NCI-H460 (cell line): ENCODE measurements at places on chromosomes 16 and 17.

DNA sequence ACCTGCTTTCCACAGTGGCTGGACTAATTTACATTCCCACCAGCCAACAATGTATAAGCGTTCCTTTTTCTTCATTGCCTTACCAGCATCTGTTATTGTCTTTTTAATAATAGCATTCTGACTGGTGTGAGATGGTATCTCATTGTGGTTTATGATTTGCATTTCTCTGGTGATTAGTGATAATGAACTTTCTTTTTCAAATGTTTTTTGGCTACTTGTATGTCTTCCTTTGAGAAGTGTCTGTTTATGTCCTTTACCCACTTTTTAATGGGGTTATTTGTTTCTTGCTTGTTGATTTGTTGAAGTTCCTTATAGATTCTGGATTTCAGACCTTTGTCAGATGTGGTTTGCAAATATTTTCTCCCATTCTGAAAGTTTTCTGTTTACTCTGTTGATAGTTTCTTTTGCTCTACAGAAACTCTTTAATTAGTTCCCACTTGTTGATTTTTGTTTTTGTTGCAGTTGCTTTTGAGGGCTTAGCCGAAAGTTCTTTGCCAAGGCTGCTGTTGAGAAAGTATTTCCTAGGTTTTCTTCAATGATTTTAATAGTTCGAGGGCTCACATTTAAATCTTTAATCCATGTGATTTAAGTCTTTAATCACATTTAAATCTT is 26.8 kb downstream of the ITGAM start:
- DNase-seq, result no peak

DNA sequence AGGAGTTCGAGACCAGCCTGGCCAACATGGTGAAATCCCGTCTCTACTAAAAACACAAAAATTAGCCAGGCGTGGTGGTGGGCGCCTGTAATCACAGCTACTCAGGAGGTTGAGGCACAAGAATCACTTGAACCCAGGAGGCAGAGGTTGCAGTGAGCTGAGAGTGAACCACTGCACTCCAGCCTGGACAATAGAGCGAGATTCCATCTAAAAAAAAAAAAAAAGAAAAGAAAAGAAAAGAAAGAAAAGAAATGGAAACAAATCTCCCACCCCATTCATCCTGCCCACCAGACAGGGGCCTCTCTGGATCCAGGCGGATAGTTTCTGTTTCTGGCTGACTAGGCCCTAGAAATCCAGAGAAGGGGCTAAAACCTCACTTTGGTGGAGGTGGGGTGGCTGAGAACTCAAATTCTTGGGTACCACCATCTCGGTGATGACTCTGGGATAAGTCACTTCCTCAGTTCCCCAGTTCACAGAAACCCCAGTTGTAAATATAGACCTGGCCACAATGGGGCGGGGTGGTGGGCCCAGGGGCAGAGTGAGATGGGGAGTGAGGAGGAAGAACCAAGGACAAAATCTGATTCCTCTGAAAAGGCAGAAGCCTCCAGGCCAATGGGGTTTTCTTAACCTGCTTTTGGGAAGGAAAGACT is 22.2 kb downstream of the SOCS1 start:
- DNase-seq, result no peak

- DNase-seq, result peak; percentile 16
Observed at GRCh38 chr17:69723741-69724140, 309.2 kb downstream of the MAP2K6 start.

- DNase-seq, result no peak
Observed at GRCh38 chr16:73233846-73234424, 186.0 kb upstream of the ZFHX3 start.

- no peak for DNase-seq
Observed at GRCh38 chr17:43570518-43570928, 24.4 kb upstream of the ETV4 start.

DNA sequence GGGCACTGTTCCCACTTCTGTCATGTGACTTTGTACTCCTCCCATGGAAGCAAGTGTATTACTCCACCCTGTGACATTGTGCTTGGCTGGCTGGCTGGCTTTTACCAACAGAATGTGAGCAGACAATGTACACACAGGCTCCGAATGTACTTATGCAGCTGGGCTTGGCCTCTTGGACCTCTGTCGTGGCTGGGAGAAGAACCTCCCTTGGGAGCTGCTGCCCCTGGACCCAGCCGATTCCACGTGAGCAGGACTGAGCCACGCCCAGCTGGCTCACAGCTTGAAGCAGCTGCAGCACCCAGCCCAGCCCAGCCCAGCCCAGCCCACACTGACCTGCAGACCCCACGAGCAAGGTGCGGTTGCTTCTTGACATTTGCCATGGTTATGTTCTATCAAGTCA is 177.5 kb downstream of the RBFOX3 start:
- no peak for DNase-seq

GRCh38 chr16:12455287-12455798 is 348.3 kb downstream of the CPPED1 start:
- DNase-seq, result peak; percentile 15

DNA sequence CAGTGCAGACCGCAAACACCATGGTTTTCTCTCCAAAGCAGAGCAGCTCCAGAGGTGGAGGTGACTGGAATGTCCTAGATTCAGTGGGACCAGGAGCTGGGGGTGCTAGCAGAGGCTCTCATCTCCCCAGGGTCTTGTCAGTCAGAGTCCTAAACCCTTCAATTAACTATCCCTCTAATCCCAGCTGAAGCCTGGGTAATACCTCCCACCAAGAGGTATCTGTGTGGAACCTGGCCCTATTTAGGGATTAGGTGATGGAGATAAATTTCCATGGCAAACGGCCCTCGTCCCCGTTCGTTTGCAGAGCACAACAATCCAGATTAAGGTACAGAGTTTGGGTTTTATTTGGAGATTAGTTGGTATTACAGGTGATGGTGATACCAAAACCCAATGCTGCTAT is 1.8 kb downstream of the SEBOX start:
- no peak for DNase-seq

GRCh38 chr16:11679250-11679649 is 11.0 kb downstream of the SNN start:
- DNase-seq, result no peak

DNA sequence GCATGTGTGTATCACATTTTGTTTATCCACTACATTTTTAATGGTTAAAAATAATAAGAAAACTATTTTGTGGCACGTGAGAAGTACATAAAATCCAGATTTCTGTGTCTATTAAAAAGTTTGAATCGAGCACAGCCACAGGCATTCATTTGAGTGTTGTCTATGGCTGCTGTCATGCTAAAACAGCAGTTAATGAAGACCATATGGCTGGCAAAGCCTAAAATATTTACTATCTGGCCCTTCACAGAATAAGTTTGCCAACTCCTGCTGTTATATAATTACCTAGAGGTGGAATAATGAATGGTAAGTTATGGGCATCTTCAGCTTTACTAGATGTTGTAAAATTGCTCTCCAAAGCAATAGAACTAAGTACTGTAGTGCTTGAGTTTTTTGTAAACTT is 30.5 kb downstream of the TMEM98 start:
- DNase-seq, result no peak

GRCh38 chr17:80097844-80098691 is 3.3 kb upstream of the GAA start:
- no peak for DNase-seq

GRCh38 chr16:29747947-29748759 is 2.4 kb upstream of the C16orf54 start:
- DNase-seq, result no peak

GRCh38 chr17:65268832-65269231 is 131.7 kb downstream of the RGS9 start:
- DNase-seq, result no peak

DNA sequence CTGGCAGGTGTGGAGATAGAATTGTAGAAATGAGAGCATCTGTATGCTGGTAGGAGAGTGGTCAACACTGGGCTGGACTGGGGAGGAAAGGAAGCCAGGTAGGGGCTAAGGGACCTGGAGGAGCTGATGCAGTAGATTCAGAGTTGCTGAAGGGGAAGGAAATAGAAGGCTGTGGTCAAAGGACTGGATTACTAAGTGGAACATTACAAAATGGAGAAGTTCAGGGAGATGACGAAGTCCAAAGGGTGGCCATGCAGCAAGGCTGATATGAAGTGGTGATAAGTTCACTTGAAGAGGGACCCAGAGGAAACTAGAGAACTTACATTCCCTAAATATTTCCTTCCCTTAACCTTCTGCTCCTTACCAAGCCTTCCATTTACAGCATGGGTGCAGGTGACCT is 8.6 kb upstream of the CCL2 start:
- DNase-seq, result no peak

- DNase-seq, result no peak
Observed at GRCh38 chr17:34852614-34853013, 108.6 kb downstream of the CCT6B start.

GRCh38 chr17:41618341-41619035 is 5.9 kb downstream of the KRT17 start:
- DNase-seq, result no peak

DNA sequence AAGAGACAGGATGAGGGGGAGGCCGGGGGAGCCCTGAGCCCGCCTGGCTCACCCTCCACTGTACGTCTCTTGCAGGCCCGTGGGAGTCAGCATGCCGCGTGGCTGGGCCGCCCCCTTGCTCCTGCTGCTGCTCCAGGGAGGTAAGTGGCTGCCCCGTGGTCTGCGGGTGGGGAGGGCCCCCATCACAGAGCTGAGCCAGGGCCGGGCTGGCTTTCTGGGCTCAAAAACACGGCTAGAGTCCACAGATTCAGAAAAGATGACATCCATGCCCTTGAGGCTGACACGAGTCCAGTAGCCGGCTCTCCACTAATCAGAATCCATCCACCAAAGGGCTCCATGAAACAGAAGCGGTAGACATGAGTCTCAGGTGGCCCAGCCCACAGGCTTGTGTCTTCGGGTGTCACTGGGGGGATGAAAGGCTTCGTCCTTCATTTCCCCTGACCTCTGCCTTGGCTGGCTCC is 28.0 kb downstream of the IL21R start:
- DNase-seq, result no peak

- no peak for DNase-seq
Observed at GRCh38 chr17:2925011-2925410, 128.8 kb downstream of the RAP1GAP2 start.

DNA sequence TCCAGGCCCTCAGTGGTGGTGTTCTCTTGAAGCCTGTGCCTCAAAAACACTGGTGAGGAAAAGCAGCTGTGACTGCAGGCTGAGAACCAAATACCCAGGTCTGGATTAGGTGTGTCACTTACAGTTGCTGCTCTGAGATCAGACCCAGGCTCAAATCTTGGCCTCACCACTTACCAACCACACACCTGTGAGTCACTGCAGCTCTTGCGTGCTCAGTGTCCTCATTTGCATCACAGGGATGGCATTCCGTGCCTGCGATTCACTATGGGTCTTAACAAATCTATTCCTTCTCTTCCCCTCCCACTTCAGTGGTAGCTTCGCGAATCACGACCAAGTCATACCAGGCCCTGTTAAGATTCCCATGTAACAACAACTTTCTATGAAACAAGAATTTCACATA is 233.4 kb upstream of the HSBP1 start:
- no peak for DNase-seq

GRCh38 chr17:12591021-12591735 is 74.5 kb upstream of the MYOCD start:
- no peak for DNase-seq

GRCh38 chr16:58435779-58436178 is 43.5 kb downstream of the GINS3 start:
- DNase-seq, result no peak

DNA sequence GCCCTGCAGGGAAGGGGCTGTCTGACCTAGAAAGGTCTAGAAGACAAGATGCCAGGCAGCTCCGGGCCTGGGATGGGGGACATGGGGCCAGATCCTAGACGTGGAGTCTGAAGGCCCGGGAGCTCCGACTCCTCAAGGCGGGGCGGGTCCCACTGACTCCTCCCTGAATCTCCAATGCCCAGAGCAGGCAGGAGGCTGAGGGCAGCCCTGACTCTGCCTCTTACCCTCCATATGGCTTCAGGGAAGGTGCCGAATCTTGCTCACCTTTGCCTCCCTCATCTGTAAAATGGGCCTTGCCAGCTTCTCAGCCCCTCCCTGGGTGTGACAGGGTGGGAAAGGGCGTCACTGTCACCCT is 14.8 kb downstream of the VASN start:
- no peak for DNase-seq

DNA sequence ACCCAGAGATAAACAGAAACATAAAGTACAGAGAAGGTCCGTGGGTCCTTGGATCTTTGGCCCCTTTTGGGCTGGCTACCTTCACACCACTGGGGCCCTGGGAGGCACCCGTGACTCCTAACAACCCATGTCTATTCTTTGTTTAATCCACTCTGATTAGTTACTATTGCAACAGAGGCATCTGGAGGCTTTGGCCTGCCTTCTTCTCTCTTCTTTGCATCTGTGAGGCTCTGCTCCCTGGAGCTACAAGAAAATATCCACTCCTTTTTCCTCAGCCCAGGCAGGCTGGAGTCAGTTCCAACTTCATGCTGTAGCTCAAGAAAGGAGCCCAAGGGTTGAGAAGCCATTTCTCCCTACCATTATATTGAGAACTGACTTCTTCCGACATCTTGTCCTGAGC is 9.5 kb upstream of the CMIP start:
- no peak for DNase-seq

GRCh38 chr16:3189869-3190268 is 1.9 kb downstream of the OR1F1 start:
- DNase-seq, result no peak

- peak; percentile 24 for DNase-seq
Observed at GRCh38 chr16:81567987-81568748, 123.6 kb downstream of the CMIP start.

DNA sequence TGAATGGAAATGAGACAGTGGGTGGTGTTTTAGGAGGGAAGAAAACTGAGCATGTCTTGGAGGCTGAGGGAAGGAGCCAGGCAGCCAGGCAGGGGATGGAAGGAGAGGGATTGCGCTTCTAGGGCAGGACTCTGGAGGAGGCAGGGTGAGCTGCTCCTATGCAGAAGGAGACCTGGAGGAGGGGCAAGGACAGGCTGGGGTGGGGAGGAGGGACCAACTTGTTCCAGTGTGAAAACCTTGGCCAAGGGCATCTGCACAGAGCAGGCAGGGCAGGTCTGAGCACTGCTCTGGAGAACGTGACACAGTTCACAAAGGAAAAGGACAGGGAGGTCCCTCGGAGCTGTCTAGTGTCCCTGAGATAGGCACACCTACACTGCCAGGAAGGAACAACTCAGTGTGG is 5.5 kb downstream of the GALK1 start:
- DNase-seq, result no peak

GRCh38 chr16:389352-389751 is 7.6 kb upstream of the PGAP6 start:
- no peak for DNase-seq

GRCh38 chr17:8753976-8754440 is 4.3 kb downstream of the SPDYE4 start:
- peak; percentile 23 for DNase-seq

GRCh38 chr16:58022601-58023371 is 2.8 kb upstream of the MMP15 start:
- no peak for DNase-seq

GRCh38 chr17:21475571-21475970 is 99.4 kb downstream of the KCNJ12 start:
- no peak for DNase-seq

DNA sequence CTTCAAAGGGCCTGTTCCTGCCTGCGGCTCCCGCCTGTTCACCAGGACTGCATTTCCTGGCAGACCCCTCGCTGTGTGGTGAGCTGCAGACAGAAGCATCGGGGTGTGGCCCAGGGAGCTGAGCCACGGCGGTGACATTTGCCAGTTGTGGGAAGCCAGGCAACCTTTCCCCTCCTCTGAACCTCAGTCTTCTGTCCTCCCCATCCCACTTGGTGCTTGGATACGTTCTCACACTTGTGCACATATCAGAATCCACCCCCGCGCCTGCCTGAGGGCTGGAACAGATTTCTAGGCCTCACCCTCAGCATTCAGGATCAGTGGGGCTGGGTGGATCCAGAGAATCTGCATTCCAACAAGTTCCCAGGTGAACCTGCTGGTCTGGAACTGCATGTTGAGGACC is 63.5 kb downstream of the CRISPLD2 start:
- DNase-seq, result no peak

GRCh38 chr17:79695293-79695790 is 35.4 kb upstream of the ENPP7 start:
- DNase-seq, result no peak
